Stimulated activated CD4-positive, alpha-beta T cell treated with anti-CD3 and anti-CD28 coated beads, Interleukin-1b, Interleukin-23, amount 100 ng/mL, for 48 hours (primary cell): ENCODE measurements at places on chromosomes 2 and 18.

DNA sequence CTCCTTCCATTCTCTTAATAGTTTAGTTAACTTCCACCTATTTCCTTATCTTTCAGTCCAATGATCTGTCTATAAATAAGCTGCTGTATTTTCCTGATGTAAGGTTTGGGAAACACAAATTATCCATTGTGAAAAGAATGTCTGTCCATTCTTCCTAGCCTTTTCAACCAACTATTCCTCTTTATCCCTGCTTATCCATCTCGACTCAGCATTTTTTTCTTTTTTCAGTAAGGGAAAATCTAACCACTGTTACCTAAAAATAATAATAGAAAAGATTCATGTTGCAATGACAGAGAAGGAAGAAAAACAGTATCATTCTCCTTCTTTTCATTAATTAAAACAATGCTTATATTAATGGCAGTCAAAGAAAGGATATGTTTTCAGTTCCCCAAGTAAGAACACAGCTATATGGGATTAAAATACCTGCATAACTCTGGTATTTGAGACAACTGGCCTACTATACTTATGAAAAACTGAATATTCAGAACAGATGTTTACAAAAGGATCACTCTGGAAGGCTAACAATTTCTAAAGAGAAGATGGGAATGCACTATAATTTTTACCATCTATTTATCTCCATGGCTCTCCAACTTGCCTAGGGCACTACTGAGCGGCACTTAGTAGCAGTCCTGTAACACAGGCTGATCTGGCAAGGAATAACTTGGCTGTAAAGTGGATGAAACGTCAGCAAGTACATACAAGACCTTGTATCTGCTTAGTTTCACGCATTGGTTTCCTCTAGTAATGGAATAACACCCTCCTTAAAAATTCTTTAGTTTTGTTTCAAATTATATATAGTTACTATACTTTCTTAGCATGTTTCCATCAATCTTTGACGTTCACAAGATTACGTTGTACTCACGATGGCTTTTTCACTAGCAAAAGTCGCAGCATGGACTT, 57.2 kb downstream of the RTTN start:
- no peak for DNase-seq

DNA sequence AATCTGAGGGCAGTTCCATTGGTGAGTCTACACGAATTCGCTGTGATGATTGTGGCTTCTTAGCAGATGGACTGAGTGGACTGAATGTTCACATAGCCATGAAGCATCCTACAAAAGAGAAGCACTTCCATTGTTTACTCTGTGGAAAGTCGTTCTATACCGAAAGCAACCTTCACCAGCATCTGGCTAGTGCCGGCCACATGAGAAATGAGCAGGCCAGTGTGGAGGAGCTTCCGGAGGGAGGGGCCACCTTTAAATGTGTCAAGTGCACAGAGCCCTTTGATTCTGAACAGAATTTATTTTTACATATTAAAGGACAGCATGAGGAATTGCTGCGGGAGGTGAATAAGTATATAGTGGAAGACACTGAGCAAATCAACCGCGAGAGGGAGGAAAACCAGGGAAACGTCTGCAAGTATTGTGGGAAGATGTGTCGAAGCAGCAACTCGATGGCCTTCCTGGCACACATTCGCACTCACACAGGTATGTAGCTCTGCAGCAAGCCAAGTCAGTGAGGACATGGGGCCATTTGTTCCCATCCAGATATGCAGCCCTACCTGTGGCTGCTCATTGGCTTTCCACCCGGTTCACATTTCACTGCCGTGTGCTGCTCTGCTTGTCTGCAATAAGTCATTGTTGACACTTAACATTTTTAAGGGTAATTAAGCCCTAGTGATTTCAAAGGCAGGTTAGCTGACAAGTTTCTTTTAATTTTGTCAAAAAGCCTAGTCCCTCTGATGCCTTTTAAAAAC, 37.7 kb downstream of the ZNF407 start:
- DNase-seq: no peak

DNA sequence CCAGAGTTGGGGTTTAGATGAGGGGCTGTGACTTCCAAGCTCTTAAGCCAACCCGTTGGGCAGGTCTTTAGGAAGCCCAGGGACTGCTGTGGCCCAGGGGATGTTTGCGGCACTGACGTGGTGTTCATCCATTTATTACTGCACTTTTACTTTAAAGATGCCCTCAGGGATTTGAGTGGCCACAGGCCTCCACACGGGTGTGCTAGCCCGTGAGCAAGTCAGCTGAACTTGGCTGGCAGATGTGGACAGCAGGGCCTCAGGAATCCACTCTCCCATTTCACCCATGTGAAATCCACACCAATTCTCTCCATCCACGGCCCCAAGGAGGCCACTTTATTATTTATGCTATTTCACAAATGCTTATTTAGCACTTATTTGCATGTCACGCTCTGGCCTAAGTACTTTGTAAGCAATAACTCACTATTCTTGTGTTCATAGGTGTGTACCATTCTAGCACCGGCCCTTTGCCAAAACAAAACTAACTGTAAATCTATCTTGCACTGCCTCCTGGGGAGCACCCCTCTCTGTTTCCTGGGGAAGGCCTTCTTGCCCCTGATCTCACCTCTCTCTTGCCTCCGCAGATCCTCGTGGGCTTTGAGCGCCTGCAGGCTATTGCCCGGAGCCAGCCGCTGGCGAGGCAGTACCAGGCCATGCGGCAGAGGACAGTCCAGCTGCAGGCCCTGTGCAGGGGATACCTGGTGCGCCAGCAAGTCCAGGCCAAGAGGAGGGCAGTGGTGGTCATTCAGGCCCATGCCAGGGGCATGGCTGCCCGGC, 39.1 kb upstream of the GPR17 start:
- DNase-seq: no peak

DNA sequence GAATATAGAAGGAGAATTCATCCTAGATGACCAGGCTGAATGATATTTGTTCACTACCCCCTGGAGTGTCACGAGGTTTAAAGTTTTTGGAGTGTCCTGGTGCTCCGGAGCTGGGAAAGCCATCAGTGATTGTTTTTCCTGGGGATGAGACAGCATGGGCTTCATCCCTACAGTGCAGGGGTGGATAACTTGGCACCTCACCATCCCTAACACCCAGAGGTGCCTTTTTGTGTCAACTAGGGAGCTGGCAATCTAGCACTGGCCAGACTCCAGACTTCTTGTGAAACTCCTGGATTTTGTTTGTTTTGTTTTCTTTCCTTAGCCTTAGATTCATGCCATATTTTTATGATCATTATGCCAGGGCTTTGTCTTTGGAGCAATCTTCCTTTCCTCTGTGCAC, 164.8 kb downstream of the PRKCE start:
- no peak for DNase-seq

GRCh38 chr2:176098366-176099158, 1.0 kb upstream of the HOXD12 start:
- no peak for DNase-seq
